ENCODE measurements at places on chromosomes 11 and 22.

DNA sequence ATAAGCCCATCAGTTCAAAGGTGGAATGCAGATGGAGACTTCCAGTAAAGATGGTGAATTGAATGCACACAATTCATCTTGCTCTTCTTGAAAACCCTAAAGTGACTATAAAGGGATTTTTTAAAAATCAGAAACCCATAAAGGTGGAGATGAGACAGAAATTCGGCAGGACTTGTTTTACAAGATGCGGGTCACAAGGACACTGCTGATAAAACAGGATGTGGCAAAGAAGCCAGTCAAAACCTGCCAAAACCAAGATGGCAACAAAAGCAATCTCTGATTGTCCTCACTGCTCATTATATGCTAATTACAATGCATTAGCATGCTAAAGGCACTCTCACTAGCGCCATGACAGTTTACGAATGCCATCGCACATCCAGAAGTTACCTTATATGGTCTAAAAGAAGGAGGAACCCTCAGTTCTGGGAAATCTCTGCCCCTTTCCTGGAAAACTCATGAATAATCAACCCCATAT, 137.1 kb downstream of the NECTIN1 start:
- DNase-seq, result no peak

DNA sequence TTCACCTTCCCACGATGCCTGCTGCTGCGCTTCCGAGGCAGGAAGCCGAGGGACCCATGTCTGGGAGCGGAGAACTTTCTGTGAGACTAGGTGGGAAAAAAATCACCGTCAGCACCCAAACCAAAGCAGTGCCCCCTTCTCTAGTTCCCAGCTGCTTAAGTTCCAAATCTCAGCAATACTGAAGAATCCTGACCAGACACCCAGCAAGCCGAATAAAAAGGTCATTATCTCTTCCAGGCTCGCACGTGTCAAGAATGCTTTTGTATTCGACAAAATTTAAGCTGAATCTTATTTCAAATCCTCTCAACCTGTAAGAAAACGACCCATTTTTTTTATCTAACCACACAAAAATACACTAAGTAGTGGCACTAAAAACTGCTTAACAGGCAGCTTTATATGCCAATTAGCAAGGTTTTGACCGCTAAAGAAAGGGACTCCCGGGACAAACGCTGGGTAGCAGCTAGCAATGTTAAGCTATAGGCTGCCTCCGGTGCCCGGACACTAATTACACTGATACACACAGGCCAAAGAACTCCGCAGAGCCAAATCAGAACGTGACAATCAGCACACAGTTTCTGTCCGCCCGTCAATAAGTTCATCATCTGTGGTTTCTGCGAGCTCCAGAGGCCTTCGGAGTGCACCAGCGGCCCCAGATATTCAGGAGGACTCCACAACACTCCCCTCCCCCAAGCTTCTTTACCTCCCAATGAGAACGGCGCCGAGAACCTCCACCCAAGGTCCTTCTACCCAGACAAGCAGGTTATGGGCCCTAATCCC, 728 bp downstream of the RPL3 start:
- no peak for DNase-seq

- DNase-seq, result no peak
These were observed 65.6 kb downstream of the SHANK2 start for GRCh38 chr11:71186806-71187205.

- peak; percentile 93 for DNase-seq
These were observed 3.1 kb downstream of the CDC42EP1 start for GRCh38 chr22:37563153-37564081.

- DNase-seq, result no peak
These were observed 336.8 kb upstream of the NCAM1 start for GRCh38 chr11:112624431-112624830.

- peak; percentile 50 for DNase-seq
These were observed 91.6 kb downstream of the STIM1 start for GRCh38 chr11:3947061-3947460.

GRCh38 chr22:24489011-24489410, 6.1 kb upstream of the UPB1 start:
- DNase-seq, result no peak

GRCh38 chr22:32211011-32211410, 6.1 kb upstream of the RFPL2 start:
- no peak for DNase-seq

GRCh38 chr11:43419460-43419859, 60.7 kb downstream of the TTC17 start:
- DNase-seq, result peak; percentile 26

DNA sequence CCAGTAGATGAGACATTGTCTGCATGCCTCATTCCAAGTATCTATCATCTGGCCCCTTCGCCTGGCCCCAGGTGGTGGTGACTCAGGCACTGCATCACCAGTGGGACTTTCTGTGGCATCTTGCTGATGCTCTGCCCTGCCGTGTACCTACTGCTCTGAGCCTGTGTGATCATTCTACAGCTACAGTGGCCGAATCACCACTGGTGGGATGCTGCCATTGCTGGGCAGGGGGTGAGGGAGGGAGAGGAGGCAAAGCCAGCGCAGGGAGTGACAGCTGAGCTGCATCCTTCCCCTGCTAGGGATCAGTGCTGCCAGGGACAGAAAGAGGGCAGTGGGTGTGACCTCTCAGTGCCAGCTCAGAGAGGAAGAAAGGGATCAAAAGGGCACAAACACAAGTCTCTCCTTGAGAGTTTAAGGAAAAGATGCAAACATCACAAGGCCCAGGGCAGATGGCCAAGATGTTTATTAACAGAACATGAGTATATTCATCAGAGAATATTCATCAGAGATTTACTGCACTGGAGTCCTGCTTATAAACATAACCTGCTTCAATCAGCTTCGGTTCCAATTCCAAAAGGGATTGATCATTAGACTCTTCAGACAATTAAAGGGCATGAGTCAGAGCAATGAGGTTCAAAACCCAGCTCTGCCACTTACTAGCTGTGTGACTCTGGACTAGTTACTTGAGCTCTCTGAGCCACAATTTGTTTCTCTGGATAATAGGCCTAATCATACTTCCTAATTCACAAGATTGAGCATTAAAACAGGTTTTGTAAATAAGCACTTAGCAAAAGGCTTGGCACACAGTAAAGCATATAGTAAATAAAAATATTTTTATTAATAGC, 109.8 kb downstream of the NAT10 start:
- no peak for DNase-seq

DNA sequence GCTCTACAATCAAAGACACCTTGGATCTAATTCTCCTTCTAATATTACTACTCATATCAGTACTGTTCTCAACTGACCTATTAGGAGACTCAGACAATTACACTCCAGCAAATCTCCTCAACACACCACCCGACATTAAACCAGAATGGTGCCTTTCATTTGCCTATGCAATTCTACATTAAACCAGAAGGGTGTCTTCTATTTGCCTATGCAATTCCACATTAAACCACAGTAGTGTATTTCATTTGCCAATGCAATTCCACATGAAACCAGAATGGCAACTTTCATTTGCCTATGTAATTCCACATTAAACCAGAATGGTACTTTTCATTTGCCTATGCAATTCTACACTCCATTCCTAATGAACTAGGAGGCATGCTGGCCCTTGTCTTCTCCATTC, 15.3 kb upstream of the APOL3 start:
- no peak for DNase-seq

GRCh38 chr11:93545566-93545965, 2.4 kb upstream of the SMCO4 start:
- DNase-seq, result no peak

GRCh38 chr11:73359930-73360742, 16.1 kb upstream of the RELT start:
- no peak for DNase-seq

DNA sequence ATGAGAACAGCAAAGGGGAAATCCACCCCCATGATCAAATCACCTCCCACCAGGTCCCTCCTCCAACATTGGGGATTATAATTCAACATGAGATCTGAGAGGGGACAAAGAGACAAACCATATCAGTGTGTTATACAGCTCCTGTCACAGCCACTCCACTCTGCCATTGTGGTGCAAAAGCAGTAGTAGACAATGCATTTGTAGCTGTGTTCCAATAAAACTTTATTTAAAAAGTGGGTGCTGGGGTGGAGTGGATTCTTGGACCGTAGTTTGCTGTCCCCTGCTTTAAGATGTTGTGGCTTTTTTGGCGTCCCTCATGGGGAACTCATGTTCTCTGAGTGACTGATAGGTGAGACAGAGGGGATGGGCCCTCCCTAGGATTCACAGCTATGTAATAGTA, 399.1 kb downstream of the SOX6 start:
- DNase-seq, result no peak

DNA sequence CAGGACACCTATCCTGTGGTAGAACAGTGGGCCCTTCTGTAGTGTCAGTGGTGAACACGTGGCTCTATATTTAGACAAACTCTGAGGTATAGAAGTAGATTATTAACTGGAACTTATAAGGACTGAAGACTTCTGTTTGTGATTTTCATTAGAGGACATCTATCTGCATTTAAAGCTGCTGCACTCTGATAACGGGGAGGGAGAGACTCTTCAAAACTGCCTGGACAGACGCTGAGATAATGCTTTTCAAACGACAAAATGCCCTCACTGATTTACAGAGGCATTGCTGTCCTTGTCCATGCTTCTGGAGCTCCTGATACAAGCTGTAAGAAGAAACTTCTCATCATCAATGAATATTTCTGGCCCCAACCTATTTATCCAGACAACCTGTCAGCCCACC, 425.2 kb downstream of the OPCML start:
- no peak for DNase-seq

- no peak for DNase-seq
These were observed 6.7 kb downstream of the PHOX2A start for GRCh38 chr11:72237112-72237931.

DNA sequence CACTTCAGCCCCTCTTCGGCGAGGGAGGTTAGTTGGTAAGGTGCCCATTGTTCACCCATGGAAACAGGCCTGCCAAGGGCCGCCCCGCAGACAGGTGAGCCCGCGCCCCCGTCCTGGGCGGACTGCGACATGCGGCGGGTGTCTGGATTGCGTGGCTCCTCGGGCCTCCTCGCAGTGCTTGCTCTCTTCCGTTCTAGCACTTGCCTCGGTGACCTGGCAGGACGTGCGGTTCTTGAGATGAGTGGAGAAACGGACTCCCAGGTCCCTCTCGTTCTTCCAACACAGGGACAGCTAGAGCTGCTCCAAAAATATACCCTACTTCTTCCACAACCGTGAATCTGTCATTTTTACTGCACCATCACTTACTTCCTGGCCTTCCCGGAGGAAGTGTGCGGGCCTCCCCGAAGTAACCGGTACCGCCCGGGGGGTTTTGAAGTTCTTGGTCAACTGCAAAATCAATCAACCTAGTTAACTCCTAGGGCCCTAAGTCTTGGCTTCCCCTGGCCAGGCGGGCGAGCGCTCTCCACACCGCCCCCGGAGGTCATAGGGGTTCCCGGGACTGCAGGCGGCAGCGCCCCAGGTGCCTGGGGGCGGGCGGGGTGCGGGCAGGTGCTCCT, 745 bp upstream of the ZBTB44 start:
- peak; percentile 12 for DNase-seq

- DNase-seq, result no peak
These were observed 92.3 kb upstream of the SEPTIN5 start for GRCh38 chr22:19622061-19622441.

DNA sequence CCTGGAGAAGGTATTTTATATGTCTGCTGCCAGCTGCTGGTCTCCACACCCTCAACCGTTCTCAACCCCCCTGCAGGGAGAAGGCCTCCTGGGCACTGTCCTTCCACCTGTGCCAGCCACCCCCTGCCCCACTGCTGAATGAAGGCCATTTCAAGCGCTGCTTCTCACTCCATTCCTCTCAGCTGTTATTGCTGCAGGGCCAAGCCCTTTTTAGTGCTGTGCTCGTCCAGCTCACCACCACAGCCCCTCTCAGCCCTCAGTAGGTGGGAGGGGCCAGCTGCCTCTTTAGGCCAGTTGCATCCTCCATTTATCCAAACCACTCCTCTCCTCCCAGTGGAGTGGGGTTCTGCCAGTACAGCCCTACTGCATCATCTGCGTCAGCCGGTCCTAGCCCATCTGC, 1.8 kb upstream of the WBP2NL start:
- DNase-seq, result no peak

DNA sequence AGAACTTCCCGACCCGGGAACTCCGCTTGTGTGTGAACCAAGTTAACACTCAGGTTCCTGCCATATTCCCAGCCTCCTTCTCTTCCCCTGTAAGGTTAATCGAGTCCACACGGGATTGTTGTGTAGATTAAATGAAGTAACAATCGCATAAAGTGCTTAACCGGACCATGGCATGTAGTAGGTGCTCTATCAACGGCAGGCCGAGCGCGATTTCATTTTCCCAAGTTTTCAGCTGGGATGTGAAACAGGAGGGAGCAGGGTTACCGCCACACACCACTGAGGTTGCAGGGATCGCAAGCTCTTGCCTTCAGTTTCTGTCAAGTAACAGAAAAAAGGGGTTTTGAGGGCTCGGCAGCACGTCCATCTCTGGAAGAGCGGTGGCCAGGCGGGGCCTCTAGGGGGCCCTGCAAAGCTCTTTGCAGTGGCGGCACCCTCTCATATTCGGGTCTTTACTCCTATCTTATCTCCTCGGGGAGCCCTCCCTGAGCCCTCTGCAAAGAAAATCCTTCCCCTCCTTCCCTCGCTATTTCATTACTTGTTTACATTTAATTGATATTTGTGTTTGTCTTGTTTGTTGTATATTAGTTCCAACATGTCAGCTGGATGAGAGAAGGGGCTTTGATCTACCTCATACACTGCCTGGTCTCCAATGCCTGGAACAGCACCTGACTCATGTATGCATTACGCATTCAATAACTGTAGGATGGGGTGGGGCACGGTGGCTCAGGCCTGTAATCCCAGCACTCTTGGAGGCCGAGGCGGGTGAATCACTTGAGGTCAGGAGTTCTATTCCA, 816 bp upstream of the PLEKHA7 start:
- DNase-seq, result no peak

DNA sequence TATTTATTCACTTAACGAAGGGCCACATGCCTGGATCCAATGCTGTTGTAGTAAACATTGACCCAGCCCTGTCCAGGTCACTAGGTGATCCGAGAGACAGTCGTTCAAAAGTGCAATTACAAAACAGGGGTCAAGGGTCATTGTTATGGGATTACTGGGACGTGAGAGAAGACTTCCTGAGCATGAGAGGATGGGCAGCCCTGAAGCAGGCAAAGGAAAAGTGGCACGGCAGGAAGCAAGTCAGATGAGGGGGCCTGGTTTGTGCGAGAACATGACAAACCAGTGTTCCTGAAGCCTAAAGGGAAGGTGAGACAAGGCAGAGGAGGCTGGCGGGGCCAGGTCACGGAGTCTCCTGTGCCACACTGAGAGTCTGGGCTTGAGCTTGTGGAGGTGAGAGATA, 15.8 kb upstream of the MMP20 start:
- DNase-seq, result no peak

DNA sequence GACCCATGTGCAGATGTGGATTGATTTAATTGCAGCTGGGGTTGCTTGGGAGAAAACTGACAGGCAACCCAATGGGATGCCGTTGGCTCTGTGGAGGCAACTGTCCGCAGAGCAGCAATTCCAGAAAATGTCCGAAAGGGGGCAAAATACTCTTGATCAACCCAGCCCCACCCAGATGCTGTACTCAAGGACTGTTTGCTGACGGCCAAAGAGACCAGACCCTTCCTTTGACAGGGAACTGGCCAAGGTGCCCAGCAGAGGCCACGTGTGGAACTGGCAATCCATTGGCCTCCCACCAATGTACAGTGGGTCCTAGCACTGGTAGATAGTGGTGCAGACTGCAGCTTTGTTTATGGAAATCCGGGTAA, 29.7 kb upstream of the KCNA4 start:
- DNase-seq, result no peak

- no peak for DNase-seq
These were observed 73.2 kb upstream of the NUP50 start for GRCh38 chr22:45090497-45090910.

- DNase-seq, result no peak
These were observed 688 bp downstream of the PTS start for GRCh38 chr11:112226831-112227401.

Data from mucosa of gallbladder (tissue), 1 donor.